ENCODE measurements at places on chromosomes 3 and 15. TPM values are rescaled to one million over a fixed set of nuclear protein-coding genes. Genes with fewer than 3 reads are reported as not detected.
A peak's percentile ranks its signal among the peaks of the same experiment; 100 is the strongest.

Gene SENP5
- total RNA-seq = 25.8 TPM

DNA sequence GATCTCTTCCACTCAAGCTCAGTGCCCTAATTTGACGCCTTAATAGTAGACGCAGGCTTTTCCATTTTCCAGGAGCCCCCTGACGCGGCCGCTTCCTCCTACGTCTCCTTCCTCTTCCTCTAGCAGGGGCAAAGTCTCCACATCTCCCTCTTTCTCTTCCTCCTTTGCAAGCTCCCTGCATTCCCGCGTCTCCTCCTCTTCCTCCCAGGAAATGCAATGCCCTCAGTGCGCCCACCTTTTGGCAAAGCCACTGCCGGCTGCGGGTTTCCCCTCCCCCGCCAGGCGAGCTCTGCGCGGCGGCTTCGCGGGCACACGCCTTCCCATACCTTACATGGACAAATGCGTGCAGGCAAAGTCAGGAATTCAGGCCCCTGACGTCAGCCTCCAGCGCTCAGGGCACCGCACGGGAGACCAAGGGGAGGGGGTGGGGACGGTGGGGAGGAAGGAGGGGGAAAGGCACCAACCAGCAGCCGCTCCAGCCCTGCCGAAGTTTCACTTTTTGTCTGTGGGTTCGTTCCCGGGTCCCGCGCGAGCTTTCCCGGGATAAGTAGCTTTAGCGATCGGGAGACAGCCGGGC is 432 bp upstream of the LPP start:
- peaks cover 33% of the 10 kb centered on the region for H3K4me1 ChIP-seq
- DNase-seq = peak; percentile 89
- no peaks in the 10 kb centered on the region for H3K27me3 ChIP-seq
- no peaks in the 10 kb centered on the region for H3K36me3 ChIP-seq
- peak overlapping the region; percentile 95 for H3K27ac ChIP-seq

Gene MITF
- total RNA-seq = 27.7 TPM

- H3K36me3 ChIP-seq = no peaks in the 10 kb centered on the region
- no peaks in the 10 kb centered on the region for H3K27me3 ChIP-seq
- peaks cover 5% of the 10 kb centered on the region for H3K4me1 ChIP-seq
- H3K27ac ChIP-seq = no peak overlapping the region
Observed at GRCh38 chr15:99347574-99347973, 96.3 kb downstream of the LRRC28 start.

DNA sequence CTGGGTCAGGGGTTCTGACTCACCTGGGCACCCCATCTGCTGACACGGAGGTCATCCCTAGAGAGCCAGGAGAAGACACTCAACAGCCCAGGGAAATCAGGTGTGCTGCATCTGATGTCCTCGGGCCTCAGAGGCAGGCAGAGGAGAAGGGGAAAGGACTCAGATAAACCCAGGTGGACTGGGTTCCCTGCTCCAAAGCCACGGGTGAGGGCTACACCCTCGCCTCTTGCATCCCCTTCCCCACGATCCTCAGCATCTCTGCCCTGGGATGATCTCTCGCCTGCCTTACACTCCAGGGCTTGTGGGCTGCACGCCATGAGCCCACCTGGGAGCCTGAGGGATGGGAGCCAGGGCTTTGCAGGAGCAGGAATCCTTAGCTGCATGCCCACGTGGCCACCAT is 8.2 kb upstream of the DUSP7 start:
- DNase-seq = no peak
- H3K4me1 ChIP-seq = peaks cover 31% of the 10 kb centered on the region
- H3K27me3 ChIP-seq = no peaks in the 10 kb centered on the region
- H3K36me3 ChIP-seq = no peaks in the 10 kb centered on the region
- H3K27ac ChIP-seq = no peak overlapping the region
- no peak overlapping the region for H3K4me3 ChIP-seq

Gene EDC3
- total RNA-seq = 18.3 TPM

Gene CRYBG3
- 29.7 TPM for total RNA-seq

Gene EFL1
- 18.3 TPM for total RNA-seq

Measured in upper lobe of left lung (tissue), 6 donors.